Erythroblast (primary cell): ENCODE measurements at places on chromosomes 3 and 15.

- DNase-seq, result no peak
Observed at GRCh38 chr3:55203546-55203945, 275.7 kb upstream of the LRTM1 start.

- no peak for DNase-seq
Observed at GRCh38 chr15:81327516-81327915, 3.6 kb upstream of the STARD5 start.

DNA sequence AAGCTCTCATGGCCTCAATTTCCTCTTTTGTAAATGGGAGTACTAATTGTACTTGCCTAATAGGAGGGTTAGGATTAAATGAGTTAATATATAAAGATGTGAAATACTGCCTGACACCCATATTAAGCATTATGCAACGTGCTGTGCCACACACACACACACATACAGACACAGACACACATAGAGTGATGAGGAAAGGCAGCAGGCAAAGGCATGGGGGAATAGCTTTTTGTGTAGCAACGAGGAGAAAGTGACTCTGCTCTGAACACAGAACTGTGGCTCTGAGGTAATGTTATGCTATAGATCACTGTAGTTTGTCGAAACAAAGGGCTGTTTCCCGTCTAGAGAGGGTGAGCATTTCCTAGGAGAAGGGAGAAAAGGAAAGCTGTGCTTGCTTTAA, 233.3 kb upstream of the SLCO3A1 start:
- no peak for DNase-seq

DNA sequence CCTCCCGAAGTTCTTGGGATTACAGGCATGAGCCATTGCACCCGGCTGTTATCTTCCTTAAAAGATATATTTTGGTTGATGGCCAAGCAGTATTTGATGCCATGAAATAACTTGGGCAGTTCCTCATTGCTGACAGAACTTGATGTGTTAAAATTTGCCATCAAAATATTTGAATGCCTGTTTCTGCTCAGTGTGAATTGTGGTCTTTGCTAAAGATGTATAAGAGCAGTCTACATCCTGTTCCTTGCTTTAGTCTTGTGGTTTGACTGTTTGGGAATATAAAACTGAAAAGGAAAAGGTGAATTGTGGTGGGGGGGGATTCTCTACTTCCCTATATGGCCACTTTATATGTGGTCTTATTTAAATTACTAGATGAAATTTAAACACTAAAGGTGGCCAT, 14.0 kb downstream of the TRIM71 start:
- DNase-seq, result no peak

- peak; percentile 3 for DNase-seq
Observed at GRCh38 chr3:157204431-157204830, 44.5 kb upstream of the CCNL1 start.

- peak; percentile 86 for DNase-seq
Observed at GRCh38 chr3:185175370-185175987, 22.6 kb upstream of the C3orf70 start.

DNA sequence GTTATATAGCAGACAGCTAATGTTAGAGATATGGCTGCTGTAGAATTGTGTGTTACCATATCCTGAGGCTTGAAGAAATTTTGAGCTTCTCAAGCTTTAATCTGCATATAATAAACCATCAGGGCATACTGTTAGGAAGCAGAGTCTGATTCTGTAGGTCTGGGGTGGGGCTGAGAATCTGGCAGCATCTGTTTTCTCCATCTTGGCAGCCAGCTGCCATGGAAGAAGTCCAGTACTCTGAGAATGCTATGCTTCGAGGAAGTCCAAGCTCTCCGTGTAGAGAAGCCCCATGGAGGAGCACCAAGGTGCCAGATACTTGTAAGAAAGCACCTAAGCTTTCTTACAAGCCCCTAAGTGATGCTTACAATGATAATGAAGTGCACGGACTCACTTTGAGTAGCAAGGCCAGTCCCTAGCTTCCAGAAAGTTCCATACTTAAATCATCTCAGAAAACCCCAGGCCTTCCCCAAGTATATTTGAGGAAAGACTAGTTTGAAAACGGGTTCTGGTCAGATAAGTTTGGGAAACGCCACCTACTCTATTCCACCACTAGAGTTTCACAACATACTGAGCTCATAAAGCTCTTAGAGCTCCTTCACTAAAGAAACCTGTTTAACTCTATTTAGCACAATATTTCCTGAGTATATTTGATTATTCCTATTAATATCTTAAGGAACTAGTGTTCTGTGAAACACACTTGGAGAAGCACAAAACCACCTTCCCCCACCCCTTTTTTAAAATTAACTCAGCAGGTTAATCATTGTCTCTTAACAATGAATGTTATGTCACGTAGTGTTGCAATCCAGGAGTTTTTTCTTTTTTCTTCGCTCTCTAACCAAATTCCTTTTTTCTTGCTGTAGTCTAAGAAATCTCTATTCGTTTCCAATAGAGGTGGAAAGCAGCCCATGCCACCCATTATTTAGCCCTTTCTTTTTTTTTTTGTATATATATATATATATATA, 59.9 kb upstream of the RASGRP1 start:
- DNase-seq, result no peak

DNA sequence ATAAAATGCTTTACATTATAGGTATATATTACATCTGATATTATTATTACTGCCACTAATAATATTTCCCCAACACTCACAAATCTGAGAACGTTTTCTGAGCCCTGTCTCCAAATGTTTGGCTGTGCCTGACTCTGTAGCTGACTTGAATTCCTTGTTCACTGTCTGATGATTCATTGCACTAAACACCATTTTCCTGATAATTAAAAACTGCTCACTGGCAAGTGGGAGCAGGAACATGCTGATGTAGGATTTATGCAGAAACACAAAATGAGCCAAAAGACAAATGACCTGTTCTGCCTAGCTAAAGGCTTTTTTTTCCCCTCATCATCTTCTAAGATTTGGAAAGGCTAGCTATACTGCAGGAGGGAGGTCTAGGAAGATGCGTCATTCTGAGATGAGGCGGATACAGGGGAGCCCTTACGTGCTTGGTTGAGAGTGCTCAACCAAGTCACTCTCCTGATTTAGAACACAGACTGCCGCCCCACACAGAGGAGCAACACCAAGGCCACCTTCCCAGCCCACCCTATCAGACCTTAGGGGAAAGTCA, 380.7 kb downstream of the EPHB1 start:
- no peak for DNase-seq

GRCh38 chr3:116256843-116257485, 188.3 kb downstream of the LSAMP start:
- no peak for DNase-seq

DNA sequence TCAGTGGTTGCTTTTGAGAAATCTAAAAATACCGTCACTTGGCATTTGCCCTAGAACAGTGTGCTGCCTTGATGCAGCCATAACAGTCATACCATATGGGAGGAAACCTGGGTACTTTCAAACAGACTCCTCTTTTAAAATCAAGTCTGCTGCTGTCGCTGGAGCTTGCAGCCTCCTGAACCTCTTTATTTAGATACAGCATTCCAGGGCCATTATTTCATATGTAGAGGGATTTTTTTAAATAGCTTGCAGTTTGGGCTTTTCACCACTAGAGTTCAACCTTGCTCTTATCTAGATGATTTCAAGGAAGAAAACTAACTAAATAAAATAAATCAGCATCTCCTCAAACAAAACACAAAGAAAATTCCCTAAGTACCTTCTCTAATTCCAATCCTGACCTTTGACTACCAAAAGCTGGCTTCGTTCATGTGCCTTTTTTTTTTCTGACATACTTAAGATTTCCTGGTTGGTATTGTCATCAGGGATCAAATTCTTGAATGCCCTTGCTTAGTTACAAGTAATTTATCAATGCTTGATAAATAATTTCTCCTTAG, 111.6 kb downstream of the KBTBD8 start:
- peak; percentile 32 for DNase-seq

DNA sequence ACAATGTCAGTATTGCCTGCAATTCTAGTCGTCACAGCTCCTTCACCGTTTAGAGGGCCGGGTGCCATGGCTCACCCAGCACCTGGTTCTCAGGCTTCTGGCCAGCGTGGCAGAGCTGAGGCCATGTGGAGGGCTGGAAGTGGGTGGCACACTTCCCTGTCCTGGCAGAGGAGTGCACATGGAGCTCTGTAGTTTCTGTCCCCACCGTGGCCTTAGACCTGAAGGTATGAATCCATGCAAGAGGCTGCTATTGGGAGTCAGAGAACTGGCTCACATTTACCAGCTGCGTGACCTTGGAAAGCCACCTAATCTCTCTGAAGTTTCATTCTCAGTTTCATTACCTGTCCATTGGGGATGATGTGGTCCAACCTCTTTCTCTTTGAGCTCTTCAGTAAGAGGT, 22.2 kb downstream of the EPHB1 start:
- no peak for DNase-seq

- DNase-seq, result no peak
Observed at GRCh38 chr15:70687482-70687881, 75.9 kb downstream of the UACA start.

- DNase-seq, result peak; percentile 64
Observed at GRCh38 chr3:50226888-50227389, 9.1 kb upstream of the GNAI2 start.

GRCh38 chr3:43055806-43056770, 49.8 kb downstream of the POMGNT2 start:
- no peak for DNase-seq

GRCh38 chr3:163779396-163780344, 1298.6 kb downstream of the SI start:
- DNase-seq, result peak; percentile 0

DNA sequence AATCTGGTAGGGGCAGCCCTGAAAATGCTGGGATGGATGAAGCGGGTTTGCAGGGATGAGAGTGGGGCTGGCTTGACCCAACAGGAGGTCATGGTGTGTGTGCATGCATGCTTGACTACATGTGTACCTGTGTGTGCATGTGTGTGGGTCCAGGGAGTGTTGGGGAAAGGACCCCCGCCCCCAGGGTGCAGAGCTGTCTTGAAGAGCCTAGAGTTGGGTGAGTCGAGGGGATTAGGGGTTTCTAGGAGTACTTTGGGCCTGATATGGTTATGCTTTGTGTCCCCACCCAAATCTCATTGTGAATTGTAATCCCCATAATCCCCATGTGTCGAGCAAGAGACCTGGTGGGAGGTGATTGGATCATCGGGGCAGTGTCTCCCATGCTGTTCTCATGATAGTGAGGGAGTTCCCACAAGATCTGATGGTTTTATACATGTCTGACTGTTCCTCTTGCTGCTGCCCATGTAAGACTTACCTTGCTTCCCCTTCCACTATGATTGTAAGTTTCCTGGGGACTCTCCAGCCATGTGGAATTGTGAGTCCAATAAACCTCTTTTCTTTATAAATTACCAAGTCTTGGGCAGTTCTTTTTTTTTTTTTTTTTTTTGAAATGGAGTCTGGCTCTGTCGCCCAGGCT, 5.2 kb upstream of the LCTL start:
- DNase-seq, result peak; percentile 16

GRCh38 chr3:56087451-56088053, 380.7 kb downstream of the ERC2 start:
- DNase-seq, result no peak

GRCh38 chr3:71369701-71370391, 213.7 kb downstream of the FOXP1 start:
- no peak for DNase-seq

DNA sequence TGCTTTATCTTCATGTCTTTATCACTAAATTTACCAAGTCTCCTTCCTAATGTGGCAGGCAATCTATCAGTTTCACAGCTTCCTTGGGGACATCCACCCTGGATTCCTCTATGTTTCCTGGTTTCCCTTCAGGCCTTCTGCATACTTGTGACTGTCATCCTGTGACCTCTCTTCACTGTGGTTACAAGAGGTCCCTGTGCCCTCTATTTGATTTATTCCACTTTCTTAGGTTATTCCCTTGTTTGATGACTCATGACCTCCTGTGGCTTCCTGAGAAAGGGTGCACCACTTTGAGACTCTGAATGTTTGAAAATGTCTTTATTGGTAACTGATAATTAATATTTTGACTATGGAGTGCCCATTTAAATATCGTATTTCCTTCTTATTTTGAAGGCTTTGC, 60.5 kb upstream of the KY start:
- DNase-seq, result no peak

- no peak for DNase-seq
Observed at GRCh38 chr3:60542995-60543394, 708.3 kb downstream of the FHIT start.

DNA sequence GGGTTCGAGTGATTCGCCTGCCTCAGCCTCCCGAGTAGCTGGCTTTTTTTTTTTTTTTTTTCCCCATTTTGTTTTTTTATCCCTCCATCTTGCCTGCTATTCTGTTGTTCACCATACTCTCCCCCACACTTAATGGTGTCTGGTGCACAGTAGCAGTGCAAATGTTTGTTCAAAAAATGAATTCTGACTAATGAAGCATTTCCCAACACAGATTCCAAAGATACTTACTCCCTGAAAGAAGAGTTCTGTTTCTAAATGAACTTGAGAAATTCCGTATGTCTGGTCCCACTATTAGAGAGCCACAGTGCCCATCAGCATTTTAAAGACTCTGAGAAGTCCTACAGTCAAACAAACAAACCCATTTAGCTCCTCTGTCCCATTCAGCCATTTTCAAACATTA, 9.5 kb downstream of the EDEM1 start:
- DNase-seq, result no peak

DNA sequence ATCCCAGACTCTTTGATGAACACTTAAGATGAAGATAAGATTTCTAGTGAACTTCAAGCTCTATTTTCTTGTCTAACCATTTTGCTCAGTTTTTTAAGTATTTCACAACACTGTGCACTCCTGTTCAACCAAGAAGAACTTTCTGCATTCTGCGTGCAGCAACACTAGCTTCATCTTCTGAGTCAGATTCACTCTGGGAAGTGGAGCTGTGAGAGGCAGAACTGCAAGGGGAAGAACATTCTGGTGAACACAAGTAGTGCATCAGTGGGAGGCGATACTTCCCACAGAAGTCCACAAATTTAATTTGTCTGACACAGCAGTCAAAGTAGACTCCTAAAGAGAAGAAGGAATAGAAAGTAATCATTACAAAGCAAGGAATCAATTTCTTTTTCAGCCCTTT, 18.1 kb downstream of the LRRC58 start:
- no peak for DNase-seq

DNA sequence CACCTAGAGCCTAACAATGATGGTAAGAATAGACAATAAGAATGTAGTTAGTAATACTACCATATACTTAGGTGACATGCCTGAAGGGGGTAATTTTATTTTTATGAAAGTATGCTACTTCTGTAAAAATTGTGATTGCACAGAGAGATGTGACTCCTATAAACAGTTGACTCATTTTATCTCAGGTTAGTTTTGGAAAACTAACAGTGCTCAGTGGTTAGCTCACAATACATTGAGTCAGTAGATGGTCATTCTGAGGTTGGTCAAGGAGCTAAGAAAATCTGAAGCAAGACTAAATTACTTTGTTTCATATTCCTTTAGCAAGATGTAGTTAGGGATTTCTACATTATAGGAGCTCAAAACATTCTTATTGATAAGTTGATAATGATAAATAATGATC, 271.0 kb downstream of the EDEM1 start:
- no peak for DNase-seq

DNA sequence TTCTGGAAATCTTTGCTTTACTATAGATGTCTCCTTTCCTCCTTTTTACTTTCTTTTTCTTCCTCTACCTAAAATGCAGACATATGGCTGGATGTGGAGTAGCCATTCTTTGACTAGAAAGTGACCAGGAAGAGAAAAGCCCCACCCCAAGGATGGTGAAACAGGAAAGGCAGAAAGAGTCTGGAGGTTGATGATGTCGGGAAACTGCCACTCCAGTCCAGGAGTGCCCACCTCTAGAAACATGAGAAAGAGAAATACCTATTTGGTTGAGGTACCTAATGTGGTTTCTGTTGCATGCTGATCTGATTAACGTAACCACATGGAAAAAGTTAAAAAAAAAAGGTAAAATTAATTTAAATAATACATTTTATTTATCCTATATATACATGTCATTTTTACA, 55.2 kb upstream of the SSR3 start:
- no peak for DNase-seq
